ENCODE measurements at places on chromosomes 2 and 18.

DNA sequence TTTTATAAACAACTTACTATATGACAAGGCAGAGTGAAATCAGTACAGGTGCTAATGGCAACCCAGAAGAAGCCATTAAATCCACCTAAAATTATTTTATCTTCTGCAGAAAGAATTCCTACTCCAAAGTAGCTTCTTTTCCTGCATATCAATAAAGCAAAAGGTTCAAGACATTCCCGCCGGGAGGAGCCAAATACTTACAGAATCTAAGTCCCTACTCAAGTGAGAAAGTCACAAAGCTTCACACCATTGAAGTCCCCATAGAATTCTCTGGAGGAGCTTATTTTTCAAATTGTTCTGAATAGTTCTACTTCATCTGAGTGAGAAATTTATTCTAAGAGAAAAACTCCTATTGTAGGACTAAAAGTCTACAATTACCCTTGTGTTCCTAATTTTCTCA lies 233.7 kb upstream of the HNRNPA3 start:
- no peak for DNase-seq

- no peak for DNase-seq
These were observed 1.8 kb upstream of the DRC1 start for GRCh38 chr2:26399771-26400376.

DNA sequence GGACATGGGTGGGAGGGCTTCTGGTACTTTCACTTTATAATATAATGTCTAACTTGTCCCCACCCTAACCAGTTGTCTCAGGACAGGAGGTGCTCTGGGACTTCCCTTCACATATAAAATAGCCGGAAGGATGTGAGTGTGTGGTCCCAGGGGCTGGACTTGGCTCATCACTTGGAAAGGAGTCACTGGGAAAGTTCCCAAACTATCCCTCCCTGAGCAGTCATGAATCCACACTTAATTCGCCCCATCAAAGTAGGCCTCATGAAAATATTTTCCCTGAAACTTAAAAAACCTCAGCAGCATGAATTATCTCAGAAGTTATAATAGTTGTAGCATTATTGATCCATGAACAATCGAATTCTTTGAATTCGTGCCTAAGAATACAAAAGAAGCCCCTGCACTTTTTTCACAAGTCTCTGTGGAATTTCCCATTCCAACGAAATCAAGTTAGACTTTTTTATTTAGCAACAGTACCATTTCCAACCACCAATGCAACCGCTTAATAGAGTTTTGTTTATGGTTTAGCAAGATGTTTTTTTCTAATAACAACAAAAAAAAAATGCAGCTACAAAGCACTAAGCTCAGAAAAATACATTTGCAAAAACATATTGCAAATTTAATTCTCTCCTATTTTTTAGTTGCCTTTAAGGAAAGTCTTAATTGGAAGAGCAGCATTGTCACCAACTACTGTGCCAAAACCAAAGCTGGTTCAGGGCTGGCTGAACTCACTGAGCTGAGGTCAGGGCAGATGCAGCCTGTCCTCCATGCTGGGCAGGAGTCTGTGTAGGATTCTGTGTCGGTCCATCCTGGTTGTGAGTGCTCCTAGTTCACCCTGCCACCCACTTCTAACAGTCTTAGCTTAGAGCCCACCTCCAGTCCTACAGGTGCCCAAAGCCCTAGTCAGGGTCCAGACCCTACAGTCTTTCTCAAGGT lies 68.8 kb upstream of the SPTBN1 start:
- no peak for DNase-seq

DNA sequence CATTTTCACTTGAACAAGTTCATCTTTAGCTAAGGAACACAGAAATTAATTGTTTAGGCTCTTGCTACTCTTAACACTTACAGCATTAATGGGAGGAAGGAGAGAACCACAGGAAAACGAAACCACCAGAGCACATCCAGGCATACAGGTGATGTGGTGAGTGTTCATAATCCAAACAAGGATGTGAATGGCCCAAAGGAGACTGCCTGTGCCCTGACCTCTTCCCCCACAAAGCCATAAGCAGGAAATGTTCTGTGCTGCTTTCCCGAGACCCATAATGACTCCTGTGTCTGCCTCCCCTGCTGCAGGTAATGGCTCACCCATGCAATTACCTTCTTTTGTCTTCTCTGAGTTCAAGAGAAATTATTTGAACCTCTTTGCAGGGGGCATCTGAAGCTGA lies 295.9 kb upstream of the LINC00305 start:
- no peak for DNase-seq

- DNase-seq = no peak
These were observed 65.4 kb upstream of the BZW1 start for GRCh38 chr2:200746301-200746700.

DNA sequence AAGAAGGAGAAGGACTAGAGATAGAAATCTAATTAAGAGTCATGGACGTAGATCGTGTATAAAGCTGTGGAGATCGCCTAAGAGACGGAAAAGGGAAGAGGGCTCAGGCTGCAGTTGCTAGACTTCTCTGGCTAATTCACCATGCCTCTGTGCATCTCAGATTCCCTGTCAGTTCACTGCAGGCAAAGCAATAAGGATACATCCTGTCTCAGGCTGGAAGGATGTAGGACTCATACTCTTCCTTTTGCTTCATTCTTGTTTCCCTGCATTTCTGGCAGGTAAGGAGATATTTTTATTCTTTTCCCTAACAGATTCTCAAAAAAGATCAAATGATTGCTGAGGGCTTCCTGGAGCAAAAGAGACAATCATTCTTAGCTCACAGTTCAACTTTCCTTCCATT lies 112.5 kb downstream of the AP1S3 start:
- DNase-seq = no peak

DNA sequence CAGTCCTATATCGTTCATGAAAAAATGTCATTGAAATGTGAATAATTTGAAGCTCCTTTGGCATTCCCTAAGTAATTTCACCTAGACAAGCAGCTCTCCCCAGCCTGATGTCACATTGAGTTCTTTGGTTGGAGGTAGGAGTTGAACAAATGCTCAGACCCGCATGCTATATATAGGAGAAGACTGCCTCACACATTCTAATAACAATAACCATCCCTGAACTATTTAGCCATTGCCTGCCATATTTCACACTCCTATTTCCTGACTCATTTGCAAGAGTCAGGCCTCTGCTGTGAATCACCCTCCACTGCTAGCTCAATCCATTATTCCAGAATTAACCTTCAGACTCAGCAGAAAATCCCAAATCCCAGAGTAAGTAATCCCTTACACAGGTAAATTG lies 256.6 kb upstream of the ACVR2A start:
- no peak for DNase-seq

DNA sequence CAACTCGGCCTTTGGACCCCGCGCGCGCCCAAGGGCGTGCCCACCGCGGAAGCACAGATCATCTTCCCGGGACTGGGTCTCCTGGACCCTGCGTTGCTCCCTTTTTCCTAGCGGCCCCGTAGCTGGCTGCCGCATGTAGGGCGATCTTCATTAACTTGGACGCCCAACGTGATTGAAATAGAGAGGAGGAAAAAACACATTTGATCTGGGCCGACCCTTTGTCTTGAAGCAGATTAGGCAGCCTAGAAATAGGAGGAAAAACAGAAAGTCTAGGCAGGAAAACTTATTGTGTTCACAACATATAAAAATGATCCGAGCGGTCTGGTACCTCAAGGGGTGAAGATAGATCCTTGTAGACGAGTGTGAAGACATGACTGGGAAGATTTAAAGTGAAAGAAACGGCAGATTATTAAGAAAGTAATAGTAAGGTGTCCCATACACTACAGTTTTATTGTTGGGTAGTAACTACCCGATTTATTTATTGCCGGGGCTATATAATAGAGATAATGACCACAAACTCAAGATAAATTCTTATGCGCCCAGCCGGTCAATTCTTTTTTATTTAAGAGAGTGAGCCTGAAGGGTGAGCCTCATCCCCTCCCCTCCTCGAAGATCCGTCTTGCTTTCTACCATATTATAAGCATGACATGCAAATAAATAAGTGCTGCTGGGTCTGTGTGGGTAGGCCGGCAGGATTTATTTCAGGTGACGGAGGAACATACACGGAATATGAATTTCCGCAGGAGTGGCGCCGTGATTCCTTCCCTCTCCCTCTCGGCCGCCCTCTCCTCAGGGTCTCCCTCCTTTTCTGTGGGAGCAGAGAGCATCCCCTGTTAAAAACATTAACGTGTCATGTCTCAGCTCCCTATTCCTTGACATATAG lies 147.4 kb downstream of the MEIS1 start:
- DNase-seq = no peak

DNA sequence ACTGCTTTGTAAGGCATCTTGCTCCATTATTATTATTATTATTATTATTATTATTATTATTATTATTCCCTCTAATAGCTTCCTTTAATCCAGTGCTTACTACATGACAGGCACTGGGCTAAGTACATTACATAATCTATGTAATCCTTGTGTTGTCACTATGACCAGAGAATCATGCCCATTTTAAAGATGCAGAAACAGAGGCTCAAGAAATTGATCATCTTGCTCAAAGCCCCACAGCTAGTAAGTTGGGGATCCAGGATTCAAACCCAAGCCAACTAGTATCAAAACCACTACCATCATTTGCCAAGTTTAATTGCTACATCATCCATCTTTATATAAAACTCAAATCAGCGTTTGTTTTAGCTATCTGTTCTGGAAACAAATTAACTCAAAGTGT lies 594 bp upstream of the NGEF start:
- DNase-seq = no peak

GRCh38 chr2:221200184-221200839 lies 371.8 kb downstream of the EPHA4 start:
- DNase-seq = no peak

- DNase-seq = no peak
These were observed 542 bp upstream of the CNNM3 start for GRCh38 chr2:96815326-96816126.

DNA sequence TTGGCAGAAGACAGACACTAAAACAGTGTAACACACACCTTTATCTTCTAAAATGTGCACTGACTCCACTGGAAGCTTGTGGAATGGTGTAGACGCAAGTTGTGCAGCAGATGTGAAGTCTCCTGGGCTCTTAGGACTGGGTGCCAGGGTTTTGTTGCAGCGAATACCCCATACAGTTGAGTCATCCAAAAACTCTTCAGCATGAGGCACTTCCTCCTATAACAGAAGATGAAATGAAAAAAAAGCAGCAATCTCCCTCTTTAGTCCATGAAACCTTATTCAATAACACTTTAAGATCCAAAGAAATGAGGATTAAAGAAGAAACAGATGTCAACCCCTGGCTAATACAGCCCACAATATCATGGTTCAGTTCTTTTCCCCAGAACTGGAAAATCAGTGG lies 22.2 kb downstream of the BUB1 start:
- DNase-seq = no peak

- DNase-seq = no peak
These were observed 9.4 kb downstream of the KHK start for GRCh38 chr2:27095745-27096651.

- no peak for DNase-seq
These were observed 398.8 kb upstream of the TRIB2 start for GRCh38 chr2:12317814-12318426.

DNA sequence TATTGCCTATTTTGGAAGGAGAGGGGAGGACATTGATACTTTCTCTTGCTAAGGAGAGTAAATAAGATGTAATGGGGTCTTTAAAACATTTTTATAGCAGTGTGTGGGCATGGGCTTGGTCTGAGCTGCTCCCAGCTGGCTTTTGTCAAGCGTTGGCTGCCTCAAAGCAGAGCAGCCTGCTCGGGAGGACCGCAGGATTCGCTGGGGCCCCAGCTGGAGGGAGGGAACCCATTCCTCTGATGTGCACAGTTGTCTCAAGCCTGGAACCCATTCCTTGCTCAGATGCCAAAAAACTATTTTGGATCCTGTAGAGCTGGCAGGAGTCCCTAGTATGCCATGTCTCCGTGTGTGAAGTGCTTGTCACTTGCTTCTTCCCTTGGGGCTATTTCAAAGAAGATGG lies 59.4 kb upstream of the RMDN2 start:
- no peak for DNase-seq

DNA sequence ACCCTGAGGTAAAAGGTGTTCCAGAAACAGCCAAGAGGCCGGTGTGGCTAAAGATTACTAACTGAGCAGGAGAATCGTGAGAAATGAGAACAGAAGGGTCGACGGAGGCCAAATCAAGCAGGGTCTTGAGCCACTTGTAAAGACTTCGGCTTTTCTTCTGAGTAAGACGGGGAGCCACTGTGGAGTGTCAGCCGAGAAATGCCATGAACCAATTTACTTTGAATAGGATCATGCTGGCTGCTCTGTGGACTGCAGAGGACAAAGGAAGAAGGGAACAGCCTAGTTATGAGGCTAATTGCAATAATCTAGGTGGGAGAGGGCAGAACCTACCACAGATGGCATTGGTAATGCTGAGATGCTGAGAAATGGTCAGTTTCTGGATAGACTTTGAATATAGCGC lies 16.8 kb downstream of the VIT start:
- no peak for DNase-seq

DNA sequence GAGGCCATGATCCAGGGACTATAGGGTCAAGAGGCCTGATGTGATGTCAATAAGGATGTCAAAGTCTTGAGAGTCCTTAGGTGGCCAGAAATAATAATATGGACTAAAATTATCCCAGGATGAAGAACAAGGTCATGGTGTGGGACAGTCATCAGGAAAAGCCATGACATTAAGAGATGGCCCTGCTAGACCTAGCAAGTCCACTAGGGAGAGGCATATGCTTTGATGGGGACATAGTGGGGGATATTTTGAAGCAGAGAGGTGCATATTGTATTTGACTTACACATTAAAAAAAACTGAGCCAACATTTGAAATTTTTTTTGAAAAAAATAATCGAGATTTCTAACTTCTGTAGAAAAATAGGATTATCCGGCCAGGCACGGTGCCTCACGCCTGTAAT lies 53.3 kb upstream of the CXCR4 start:
- DNase-seq = no peak

DNA sequence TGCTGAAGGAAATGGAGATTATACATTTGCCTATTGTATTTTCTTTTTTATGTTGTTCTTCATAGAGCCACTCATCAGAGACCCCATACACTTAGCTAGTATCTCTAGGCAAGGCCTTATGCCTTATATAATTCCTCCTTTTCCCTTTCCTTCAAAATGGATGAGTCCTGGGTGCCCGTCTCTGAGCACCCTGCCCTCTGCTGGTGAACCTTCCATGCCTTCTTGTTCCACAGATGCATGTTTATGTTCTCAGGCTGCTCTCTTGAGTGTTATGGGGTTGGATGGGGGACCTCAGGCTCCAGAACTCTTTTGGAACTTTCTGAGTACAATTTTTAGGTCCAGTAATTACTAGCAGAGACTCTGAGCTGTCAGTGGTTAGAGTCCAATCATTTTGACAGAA lies 368.6 kb upstream of the SPRED2 start:
- DNase-seq = no peak

- no peak for DNase-seq
These were observed 100.2 kb downstream of the AGAP1 start for GRCh38 chr2:235594041-235594440.

DNA sequence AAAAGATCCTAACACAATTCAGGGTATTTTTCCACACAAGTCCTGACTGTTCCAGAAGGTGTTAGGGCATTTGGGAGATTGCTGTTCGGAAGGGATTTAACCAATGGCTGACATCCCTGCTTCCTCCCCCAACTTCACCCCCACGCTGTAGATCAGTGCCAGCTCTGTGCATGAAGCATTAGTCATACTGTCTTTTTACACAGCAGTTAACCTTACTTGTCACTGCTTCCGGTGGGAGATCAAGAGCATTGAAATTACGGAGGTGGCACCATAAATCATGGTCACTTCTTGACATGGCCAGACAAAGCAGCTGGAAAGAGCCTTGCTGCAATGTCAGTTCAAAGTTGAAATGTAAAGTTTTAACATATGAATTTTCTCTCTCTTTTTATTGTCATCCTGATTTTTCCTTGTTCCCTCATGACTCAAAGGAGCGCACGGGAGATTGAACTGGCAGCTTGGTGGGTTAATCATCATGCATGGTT lies 70.2 kb downstream of the HRH4 start:
- no peak for DNase-seq
